ENCODE measurements at places on chromosomes 12 and 14.

- DNase-seq, result no peak
These were observed 10.0 kb upstream of the ATP2A2 start for GRCh38 chr12:110271015-110271414.

- no peak for DNase-seq
These were observed 51.9 kb upstream of the TSPAN11 start for GRCh38 chr12:30874455-30875321.

GRCh38 chr14:44490966-44491365, 16.1 kb downstream of the FSCB start:
- no peak for DNase-seq

DNA sequence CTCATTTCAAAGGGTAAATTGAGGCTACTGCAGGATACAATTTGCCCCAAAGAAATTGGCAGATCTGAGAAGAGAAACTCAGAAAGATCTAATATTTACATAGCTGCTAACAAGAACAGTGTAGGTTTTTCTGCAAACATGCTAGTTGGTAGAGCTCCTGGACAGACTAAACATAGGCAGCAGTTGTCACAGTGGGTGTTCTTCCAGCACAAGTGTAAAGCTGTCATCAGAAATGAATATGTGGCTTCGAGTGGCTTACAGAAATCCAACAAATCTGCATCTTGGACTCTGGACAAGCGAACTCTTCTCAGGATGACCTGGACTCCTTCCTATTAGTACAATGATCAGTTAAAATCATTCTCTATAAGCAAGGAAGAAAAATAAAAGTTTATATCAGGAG, 5.9 kb downstream of the CBX5 start:
- DNase-seq, result no peak

DNA sequence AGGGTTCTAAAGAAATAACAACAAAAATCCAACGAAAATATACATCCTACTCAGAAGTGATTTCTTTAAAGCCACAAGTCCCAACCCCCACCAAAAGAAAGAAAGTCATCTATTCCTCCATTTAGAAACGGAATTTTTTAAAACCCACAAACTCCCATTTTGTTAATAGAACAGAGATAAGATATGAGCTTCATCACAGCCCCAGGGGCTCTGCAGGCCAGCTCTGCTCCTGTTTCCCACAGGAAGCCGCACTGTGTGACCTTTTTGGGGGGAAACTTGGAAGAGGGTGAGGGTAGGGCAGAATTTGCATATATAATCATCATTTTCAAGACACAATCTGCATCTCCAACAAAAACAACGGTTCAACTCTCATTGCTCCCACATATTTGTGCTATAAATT, 2.8 kb downstream of the FBXL14 start:
- no peak for DNase-seq

DNA sequence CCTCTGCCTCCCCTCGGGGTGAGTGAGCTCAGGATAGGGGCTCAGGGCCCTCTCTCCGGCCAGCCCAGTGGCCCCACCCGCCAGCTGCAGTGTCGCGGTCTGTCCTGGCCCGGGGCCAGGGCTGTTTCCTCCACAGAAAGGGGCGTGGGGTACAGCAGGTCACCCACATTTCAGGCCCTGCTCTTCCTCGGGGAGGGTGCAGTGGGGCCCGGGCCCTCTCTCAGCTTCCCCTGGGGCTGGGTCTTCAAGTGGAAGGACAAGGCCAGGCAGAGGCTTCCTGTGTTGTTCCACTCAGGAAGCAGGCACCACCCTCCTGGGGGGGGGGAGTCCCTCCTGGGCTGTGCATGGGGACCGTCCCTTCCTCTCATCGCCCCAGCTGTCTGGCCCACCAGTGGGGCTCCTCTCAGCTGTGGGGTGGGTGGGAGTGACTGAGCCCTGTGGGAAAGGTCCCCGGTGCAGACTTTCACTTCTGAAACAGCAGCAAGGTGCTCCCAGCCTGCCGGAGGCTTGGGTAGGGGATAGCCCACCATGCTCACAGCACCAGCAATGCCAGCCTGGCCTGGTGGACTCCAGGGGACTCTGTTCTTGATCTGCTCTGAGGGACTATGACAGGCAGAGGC, 3.7 kb downstream of the GPR132 start:
- DNase-seq, result no peak

GRCh38 chr14:51855234-51855633, 5.2 kb upstream of the GNG2 start:
- no peak for DNase-seq

GRCh38 chr12:79766705-79767464, 76.1 kb upstream of the PAWR start:
- DNase-seq, result no peak

- DNase-seq, result no peak
These were observed 45.1 kb downstream of the SSH1 start for GRCh38 chr12:108812324-108812723.

DNA sequence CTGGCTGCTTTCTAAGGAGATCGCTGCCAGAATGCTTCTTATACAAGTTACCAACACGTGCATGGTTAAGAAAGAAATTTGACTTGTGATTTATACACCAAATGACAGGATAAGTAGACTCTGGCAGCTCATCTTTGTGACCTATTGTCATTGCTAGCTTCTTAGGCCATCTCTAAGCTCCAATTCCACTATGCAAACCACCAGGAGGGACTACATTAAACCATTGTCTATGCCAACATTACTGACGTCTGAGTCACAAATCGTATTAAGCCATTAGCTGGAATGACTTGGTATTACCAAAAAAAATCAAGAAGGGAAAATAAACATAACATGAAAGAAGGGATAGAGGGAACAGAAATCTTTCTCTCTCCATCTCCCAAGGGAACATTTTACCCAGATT, 15.8 kb upstream of the VPS33A start:
- no peak for DNase-seq

DNA sequence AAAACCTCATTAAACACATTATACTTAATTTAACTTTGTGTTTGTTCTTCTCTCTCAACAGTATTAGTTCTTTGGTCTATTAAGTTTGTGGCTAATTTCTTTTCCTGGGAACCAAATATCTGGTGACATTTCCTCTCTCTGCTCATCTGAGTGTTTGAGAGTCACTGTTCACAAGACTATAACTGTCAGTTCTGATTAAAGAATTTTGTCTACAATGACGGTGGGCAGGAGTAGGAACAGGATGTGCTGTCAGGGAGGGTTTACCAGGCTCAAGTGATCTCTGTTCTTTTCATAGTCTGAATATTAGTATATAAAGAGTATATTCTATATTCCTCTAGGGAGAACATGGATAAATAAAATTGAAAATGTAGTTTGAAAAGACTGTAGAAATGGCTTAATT, 92.9 kb downstream of the ALG10B start:
- DNase-seq, result no peak

DNA sequence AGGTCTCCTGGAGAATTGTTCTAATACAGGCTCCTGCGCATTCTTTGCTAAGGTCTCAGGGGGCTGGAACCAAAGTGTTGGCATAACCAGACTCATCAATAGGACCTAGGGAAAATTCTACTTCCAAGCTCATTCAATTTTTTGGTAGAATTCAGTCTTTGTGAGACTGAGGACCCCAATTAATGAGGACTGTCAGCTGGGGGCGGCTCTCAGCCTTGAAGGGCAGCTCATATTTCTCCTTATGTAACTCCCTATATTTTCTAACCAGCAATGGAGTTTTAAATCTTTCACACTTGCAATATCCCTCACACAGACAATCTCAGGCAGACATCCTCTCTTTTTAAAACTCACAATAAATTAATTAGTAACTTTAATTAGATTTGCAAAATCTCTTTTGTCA, 476.4 kb upstream of the LRFN5 start:
- no peak for DNase-seq
